ENCODE measurements at places on chromosomes 16 and 17.
A peak's percentile ranks its signal among the peaks of the same experiment; 100 is the strongest.

GRCh38 chr17:15892731-15893657 lies 51.9 kb upstream of the ADORA2B start:
- DNase-seq: no peak

DNA sequence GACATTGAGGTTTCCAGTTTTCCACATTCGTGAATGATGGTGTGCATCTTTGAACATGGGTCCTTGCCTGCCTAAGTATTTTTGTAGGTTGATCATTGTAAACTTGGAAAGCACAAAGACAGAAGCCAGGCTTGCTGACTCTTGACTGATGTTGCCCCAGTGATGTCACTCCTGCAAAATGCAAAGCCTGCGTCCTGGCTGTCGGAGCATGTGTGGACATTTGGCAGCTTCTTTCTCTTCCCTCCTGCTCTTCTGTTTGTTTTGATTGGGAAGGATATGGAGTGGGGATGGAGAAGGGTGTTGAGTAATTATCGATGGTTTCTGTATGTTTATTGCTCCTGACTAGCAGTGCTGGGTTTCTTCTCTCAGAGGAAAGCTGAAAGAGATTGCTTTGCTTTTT lies 3.2 kb downstream of the NDE1 start:
- DNase-seq: no peak

GRCh38 chr17:41917679-41918313 lies 955 bp downstream of the ACLY start:
- DNase-seq: no peak

GRCh38 chr17:55727920-55728319 lies 5.3 kb upstream of the TMEM100 start:
- no peak for DNase-seq

GRCh38 chr17:68238871-68239253 lies 9.0 kb upstream of the AMZ2 start:
- no peak for DNase-seq

- DNase-seq: no peak
Measured at GRCh38 chr16:12951976-12952375, 50.6 kb downstream of the SHISA9 start.

- DNase-seq: no peak
Measured at GRCh38 chr17:29613352-29613837, 9.3 kb downstream of the CORO6 start.

GRCh38 chr17:48153691-48154358 lies 46.3 kb downstream of the SNX11 start:
- DNase-seq: peak; percentile 63

DNA sequence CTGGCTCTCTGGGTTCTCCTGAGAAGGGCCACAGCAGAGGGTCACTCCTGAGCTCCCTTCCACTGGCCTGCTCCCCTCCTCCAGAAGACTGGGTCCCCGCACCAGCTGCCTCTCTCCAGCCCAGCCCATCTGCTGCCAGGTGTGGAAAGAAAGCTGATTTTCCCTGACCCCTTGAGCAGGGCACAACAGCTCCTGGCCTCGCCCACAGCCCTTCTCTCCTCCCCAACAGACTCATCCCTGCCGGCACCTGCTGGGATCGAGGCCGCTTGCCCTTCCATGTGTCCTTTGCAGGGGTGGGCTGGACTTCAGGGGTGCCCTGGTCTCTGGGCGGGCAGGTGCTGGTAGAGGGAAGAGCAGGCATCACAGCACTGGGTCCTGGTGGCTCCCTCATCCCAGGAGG lies 4.8 kb upstream of the SMIM5 start:
- DNase-seq: no peak

DNA sequence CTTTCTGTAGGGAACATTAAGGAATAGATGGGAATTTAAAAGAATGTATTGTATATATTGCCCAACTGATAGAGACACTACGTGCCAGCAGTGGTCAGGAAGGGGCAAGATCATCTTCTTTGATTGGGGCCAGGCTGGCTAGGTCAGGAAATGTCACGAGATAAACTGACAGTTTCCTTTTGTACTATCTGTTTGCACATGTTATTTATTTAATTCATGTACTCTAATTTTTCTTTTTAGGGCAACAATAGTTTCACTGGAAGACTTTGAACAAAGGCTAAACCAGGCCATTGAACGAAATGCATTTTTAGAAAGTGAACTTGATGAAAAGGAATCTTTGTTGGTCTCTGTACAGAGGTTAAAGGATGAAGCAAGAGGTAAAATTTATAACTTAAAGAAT lies 12.6 kb downstream of the NDEL1 start:
- DNase-seq: no peak

DNA sequence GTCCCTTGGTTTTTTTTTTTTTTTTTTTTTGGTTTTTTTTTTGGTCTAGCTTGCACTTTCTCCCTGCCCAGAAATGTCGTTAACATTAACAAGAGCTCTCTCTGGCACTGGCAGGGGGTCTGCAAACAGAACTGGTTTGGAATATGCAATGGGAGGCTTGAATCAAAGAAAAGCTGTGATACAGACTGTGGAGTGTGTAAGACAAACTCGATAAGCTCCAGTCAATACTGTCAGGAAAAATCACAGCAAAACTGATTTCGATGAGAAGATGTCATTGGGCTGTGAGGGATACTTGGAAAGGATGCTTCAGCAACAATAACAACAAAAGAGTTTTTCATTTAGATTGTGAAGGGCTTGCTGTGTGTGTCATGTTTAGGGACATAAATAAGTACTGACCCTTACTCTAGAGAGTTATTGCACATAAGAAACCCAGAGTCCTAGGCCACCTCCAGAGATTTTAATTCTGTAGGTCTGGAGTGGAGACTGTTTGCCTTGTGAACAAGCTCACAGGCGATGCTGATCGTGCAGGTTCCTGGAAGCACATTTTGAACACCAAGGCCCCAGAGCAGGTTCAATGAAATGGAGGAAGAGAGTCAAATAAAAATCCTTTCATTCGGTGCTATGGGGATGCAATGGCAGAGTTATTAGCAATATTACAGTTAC lies 470.7 kb upstream of the RBFOX1 start:
- DNase-seq: no peak

DNA sequence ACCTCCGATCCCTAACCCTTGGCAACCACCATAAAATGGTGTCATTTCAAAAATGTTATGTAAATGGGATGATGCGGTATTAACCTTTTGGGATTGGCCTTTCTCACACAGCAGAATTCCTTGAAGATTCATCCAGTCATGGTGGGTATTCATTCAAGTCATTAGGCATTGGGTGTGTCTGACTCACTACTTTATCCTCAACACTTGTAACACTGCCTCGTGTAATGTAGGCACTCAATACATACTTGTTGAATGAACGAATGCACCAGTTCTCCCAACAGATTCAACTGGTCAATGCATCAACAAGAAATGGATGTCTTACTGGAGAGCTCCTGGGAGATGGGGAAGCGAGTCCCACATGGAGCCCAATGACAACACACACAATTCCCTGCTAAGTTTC lies 21.8 kb upstream of the GAN start:
- DNase-seq: no peak

GRCh38 chr17:51087072-51087757 lies 33.5 kb downstream of the SPAG9 start:
- DNase-seq: no peak

GRCh38 chr17:72660274-72661115 lies 432.0 kb downstream of the SLC39A11 start:
- DNase-seq: no peak

DNA sequence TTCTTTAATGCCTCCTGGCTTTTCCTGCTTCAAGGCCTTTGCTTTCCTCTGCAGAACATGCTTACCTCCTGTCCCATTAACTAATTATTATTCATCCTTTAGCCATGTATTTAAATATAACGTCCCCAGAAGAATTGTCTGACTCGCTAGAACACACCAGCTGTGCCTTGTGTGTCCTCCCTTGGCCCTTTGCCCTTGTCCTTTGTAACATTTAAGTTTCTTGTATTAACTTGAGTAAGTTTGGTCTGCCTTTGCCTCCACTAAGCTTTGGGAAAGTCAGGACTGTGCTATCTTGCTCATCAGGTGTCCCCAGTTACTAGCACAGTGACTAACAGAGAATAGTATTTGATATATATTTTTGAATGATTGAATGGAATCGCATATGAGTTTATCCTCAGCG lies 29.6 kb upstream of the ABCA9 start:
- no peak for DNase-seq

DNA sequence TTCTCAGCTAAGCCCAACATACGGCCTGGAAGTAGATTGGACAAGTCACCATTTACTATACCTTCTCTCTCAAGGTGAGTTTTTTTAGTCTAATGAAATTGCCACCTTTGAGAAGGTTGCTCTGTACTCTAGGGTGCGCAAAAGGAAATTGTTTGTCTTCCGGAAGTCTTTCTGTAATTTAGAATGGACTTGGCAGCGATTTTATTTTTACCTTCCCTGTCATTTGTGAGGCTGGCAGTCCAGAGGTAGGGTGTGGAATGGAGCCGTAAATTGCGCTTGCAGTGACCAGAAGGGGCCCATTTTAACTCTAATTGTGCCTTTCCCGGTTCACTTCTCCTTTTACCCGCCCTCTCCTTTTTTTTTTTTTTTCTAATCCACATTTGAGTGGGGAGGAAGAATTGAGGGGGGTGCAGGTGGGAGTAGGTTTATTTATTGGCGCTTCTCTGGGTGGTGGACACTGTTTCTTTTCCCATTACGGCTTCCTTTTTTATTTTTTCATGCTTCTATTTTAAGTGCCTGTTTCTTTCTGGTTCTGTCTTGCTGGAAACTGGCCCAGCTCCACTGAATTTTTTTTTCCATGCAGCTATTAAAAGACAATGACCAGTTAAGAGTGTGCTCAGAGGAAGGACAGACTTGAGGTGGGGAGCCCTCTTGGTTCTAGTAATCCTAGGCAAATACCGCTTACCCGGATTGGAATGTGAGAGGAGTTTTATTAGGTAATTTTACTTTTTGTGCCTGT lies 89.7 kb upstream of the CLEC18A start:
- no peak for DNase-seq

DNA sequence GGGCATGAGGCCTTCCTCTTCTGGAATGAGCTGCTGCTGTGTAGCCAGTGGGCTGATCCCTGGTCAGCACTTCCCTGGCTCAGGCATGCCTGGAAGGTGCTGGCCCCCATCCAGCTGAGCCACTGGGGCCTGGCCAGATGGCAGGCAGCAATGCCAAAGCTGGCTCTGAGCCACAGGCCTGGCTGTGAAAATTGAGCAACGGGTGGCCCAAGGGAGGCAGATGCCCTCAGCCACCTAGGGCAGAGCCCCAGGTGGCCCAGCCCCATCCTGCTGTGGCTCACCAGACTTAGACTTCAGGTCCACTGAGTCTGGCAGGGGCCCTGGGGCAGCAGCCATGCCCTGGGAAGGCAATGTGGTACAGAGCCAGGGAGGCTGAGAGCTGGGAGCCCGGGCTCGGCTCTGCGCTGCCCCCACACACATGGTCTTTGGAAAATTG lies 8.5 kb upstream of the CRHR1 start:
- DNase-seq: no peak

- DNase-seq: no peak
Measured at GRCh38 chr16:70576431-70577255, 53.0 kb downstream of the SF3B3 start.

- no peak for DNase-seq
Measured at GRCh38 chr17:42472709-42473521, 14.2 kb downstream of the ATP6V0A1 start.

Measured in HEK293T (cell line).